ENCODE measurements at places on chromosomes 5 and 9.

DNA sequence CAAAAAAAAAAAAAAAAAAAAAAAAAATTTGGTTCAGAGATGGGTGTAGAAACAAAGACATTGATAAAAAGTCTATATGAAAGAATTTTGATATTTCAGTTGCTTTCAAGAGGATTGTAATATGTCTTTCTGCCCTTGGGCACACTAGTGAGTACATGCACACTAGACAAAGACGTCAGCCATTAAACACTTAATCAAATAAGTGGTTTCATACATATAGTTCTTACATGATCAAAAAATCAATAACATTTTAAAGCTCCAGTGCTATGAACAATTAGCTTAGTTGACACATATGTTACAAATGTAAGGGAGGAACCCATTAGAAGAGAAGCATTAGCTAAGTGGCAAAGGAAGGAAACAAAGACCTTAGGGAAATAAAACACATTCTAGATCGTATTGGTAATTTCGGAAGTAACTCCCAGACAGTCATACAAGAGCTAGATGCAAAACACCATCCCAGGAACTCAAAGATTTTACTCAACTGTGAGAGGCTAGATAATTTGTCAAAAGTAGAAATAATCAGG lies 84.5 kb upstream of the MAN2A1 start:
- DNase-seq, result no peak

DNA sequence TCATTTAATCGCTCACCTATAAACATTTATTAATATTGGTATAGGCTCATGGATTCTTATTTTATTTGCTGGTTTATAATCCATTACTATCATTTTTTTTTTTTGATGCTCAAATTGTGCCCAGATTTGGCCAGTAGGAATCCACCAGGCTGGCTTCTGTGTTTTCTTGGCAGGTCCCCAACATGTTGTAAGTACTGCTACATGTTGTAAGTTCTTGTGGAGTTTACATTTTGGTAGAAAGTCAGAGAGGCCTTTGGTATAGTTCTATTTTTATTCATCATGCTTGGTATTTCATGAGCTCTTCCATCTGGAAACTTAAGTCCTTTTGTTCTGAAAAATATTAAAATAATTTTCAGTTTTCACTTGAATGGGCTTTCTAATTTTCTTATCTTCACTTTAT lies 47.1 kb downstream of the MAT2B start:
- DNase-seq, result no peak

DNA sequence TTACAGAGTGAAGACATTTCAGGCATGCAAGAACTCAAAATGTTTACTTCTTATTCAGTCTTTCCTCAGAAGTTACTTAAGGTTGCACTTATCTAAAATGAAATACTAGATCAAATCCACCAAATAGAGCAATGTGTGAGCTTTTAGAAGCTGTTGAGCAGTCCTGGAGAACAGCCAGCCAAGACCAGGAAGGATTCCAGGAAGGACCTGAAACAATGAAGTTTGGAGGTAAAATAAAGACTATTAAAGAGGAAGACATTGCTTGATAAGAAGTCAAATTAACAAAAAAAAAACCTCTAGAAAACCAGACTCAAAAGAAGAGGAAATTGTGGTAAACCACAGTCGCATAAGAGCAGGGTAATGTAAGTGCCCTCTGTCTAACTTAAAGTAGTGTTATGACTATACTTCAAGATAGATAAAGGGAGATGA lies 156.2 kb upstream of the S1PR3 start:
- peak; percentile 50 for DNase-seq

GRCh38 chr9:134949681-134950385 lies 32.1 kb upstream of the FCN1 start:
- DNase-seq, result no peak

- DNase-seq, result no peak
Measured at GRCh38 chr9:16043756-16044578, 491.1 kb downstream of the CCDC171 start.

DNA sequence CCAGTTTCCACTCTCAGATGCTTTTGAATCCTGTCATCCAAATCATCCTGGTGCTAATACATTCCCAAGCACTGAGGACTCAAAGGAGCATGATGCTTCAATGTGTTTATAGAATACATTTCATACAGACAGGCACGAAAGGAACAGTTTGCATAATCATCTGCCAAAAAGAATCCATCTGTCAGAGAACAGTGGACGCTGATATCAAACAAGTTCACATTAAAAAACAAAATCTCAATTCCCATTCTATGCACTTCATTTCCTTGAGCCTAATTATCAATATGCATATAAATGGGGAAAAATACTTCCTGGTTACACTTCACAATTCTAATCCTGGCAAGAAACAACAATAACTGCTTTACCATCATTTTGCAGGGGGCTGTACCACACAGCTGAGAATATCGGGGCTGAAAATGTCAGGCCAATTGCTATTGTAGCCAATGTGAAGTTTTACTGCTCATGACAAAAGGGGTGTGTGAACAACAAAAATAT lies 125.5 kb upstream of the FAM174A start:
- DNase-seq, result no peak

GRCh38 chr9:134970719-134971118 lies 53.0 kb upstream of the FCN1 start:
- DNase-seq, result no peak

All from EL (cell line).